Effector CD8-positive, alpha-beta T cell (primary cell): ENCODE measurements at places on chromosomes 5 and 9.

DNA sequence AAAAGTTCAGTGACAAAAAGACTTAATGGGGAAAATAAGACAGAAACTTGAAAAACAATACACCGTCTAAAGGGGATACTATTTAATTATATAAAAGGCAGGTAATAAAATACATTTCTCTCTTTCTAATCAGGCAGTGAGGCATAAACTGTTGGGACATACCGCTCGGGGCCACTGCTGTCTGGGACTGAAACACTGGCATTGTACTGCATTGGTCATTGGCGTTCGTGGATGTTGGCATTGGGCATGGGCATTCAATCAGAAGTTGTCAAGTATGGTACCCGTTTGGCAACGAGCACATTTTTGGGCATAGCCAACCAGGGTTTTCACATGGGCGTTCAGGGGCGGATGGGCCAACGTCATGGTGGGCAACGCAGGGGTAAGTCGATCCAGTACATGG is 4.7 kb downstream of the HNRNPK start:
- DNase-seq = no peak

- no peak for DNase-seq
These were observed 86.4 kb downstream of the RCL1 start for GRCh38 chr9:4879115-4879558.

DNA sequence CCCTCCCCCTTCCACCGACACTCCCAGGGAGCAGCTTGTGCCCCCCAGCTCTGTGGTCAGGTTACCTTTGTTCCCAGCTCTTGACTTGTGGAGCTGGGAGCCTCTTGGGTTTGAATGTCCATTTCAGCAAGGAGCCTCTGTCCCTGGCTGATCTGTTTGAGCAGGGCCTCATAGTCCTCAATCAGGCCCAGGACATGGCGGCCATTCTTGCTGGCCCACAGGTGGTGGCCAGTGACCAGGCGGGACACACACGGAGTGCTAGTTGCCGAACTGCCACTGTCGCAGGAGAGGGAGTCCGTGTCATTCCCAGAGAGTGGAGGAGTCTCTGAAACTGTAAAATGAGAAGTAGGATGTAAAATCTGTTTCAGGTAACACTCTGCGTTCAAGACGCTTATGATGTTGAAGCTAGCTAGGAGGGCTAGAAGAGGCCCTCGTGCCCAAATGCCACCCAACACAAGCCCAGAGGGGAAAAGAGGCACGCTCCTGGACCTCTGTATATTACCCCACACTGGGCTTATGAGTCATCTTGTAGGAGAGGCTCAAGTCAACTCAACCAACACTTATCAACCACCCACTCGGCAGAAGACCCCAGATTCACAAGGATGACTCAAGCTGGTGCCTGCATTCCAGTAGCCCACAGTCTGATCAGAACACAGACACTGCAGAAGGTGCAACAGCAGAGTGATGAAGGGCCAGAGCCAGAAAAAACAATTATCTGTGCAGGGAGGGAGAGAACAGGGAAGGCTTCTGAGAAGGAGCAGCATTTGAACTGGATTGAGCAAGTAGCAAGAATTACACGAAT is 177.0 kb downstream of the CDK5RAP2 start:
- no peak for DNase-seq

GRCh38 chr5:178057839-178058238 is 55.5 kb upstream of the N4BP3 start:
- no peak for DNase-seq

DNA sequence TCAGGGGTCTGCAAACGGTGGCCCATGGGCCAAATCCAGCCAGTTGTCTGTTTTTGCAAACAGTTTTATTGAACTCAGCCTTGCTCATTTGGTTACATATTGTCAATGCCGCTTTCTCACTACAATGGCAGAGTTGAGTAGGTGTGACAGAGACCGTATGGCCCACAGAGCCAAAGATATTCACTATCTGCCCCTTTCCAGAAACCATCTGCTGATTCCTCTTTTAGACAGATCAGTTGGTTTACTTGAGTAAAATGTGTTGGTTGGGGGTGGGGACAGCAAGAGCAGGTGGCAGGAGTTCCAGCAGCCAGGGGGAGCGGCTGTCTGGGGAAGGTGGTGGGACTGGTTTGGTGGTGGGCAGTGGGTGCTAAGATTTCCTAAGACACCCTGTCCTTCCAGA is 54.8 kb downstream of the COL27A1 start:
- no peak for DNase-seq

- DNase-seq = no peak
These were observed 180.1 kb upstream of the NREP start for GRCh38 chr5:111937094-111937493.

GRCh38 chr5:159341906-159342310 is 11.6 kb upstream of the IL12B start:
- DNase-seq = no peak

DNA sequence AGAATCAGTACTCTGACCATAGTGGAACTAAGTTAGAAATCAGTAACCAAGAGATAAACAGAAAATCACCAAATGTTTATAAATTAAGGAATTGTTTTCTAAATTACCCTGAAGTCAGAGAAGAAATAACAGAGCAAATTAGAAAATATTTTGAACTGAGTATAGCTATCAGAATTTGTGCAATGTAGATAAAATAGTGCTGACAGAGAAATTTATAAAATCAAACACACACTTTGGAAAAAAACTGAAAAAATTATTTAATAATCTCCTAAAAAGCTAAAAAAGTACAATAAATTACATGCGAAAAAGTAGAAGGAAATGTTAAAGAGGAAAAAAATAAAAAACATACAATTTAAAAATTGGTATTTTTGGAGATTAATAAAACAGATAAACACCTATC is 37.1 kb upstream of the PPP1R2B start:
- no peak for DNase-seq

GRCh38 chr9:20224756-20225155 is 397.5 kb downstream of the MLLT3 start:
- no peak for DNase-seq

GRCh38 chr5:81553567-81554212 is 159.8 kb upstream of the ACOT12 start:
- no peak for DNase-seq

DNA sequence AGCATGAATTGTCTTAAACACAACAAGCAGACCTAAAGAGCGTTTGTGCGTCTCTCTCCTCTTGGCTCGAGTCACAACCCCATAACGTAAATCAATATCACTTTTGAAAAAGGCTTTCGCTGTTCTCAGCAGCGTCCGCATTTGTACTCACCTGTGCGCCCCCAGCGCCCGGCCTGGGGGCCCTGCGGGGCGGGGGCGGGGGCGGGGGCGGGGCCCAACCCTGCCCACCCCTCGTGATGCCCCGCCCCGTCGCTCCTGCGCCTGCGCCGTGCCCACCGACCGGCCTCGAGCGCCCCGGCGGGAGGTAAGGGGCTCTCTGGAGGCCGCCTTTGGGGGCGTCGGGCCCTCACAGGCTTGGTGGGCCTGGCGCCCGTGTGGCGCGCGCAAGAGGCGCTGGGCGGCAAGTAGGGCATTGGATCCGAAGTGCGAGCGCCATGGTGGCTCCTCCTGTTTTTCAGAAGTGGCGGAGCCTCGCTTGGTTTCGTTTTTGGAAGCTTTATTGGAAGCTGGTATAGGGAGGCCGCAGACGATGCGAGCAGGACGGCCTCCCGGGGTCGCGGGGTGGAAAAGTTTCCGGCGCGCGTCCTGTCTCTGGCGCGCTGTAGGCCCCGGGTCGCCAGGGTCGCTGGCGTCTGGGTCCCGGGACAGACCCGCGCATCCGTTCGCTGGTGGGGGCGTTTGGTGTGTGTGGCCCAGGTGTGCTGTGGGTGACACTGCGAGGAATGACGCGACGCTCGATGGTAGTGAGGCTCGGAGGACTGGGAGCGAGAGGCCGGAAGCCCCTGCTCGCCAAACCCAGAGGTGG is at the start of gene STX17:
STX17 (plus strand) TSS at position 252 of the 805 bp plus-strand sequence. CDS start 8,586 bp downstream, outside the sequence.
- peak; percentile 83 for DNase-seq
